C1 segment of cervical spinal cord (tissue), 14 donors: ENCODE measurements at places on chromosomes 4 and X.

DNA sequence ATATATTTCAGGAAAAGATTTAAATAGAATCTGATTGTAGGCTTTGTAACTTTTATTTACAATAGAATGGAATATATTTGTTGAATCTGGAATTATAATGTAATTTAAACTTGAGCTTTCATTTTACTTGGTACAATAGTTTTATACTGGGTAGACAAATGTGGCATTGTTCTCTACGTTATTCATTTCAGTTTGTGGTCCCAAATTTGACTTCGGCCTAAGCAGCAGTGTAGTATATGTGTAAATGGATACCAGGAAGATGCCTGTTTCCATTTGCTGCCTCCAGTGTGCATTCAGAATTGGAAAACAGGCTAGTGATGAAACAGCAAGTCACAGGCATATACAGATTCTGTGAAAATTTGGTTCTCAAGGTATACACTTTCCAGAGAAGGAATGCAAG, 77.8 kb downstream of the CLDN22 start:
- no peak for DNase-seq

GRCh38 chr4:52919461-52919860, 57.3 kb downstream of the RASL11B start:
- no peak for DNase-seq

DNA sequence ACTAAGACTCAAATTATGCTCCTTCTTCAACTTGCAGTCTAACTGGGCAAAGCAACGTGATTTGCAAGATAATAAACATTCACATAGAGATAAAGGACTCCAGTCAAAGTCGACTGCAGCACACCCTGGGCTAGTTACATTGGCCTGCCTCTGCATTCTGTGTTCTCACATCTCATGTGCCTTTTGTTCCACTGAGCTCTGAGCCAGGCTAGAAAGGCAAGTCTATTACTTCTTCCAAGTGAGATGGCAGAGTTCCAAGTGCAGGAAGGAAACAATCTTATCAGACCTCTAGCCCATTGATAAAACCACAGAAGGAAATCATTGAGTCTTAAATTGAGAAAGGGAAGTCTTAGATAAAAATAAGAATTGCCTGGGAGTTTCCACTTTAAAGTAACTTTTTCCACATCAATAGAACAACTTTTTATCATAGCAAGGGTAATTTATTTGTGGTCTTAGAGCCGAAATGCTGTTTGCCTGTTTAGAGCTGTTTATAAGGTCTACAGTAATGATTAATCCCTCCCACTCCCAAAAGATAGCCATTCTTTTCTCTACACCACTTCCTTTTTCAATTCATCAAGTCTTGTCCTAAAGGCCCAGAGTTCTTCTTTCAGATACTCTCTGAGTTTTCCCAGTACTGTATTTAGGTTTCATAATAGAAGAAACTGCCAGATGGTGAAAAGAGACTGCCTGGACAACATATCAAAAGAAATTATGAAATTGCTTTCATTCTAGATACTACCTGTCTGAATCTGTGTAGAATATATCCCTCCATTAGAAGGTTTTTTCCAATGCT, 200.2 kb downstream of the GUCY2F start:
- no peak for DNase-seq

GRCh38 chr4:125387770-125388169, 73.0 kb downstream of the FAT4 start:
- no peak for DNase-seq

GRCh38 chr4:24704149-24704548, 91.2 kb upstream of the SOD3 start:
- DNase-seq, result no peak

GRCh38 chrX:36543499-36543898, 464.7 kb upstream of the FAM47C start:
- DNase-seq, result no peak

DNA sequence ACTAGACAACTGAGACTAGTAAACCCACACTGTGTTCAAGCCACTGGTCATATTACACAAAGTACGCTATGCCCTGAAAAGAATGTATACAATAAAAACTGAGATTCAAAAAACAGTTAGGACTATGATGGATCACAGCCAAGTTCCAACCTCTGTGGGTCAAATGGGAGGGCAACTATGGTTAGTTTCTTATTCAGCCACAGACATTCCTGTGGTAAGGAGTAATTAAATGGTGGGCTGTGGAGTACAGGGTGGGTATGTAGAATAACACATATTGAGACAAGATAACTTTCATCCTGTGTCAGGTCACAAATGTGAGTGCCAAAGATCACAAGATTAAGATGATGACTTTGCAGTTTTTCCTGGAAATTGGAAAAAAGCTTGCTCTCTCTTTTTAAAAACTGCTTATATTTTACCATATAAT, 167.2 kb downstream of the NPNT start:
- no peak for DNase-seq

GRCh38 chr4:185127021-185127925, 15.8 kb upstream of the SLC25A4 start:
- no peak for DNase-seq

- DNase-seq, result peak; percentile 7
Observed at GRCh38 chrX:137566746-137567679, 1.1 kb downstream of the ZIC3 start.

DNA sequence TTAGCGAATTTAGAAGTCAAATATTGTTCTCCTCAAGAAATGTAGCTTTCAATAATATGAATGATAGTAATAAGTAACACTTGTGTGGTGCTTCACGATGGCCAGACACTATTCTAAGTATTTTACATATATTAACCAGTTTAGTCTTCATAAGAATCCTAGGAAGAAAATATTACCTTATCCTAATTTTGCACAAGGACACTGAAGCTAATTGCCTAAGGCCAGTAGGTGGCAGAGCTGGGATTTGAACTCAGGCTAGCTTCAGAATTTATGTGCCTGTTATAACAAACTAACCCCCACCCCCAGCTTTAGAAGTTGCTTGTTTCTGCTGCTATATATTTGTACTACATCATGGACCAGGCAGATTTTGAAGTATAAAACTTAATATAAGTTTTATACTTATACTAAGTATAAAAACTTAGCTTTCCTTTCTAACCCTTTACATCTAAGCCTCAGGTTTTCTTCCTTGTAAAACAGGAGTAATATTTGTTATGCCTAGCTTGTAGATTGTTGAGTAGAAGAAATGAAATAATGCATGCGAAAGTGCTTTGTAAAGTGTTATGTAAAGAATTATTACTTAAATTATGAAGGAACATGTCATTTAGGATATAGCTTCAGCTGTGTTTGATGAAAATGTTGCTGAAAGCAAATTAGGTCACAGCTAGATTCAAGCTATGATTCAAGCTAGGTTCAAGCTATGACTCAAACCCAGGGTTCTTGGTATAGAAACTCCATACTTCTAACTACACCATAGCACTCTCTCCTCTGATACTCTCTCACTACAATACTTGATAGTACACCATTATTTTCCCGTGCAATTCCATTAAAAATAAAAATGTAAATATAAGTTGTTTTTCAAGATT, 4.2 kb upstream of the CDS1 start:
- DNase-seq, result no peak

DNA sequence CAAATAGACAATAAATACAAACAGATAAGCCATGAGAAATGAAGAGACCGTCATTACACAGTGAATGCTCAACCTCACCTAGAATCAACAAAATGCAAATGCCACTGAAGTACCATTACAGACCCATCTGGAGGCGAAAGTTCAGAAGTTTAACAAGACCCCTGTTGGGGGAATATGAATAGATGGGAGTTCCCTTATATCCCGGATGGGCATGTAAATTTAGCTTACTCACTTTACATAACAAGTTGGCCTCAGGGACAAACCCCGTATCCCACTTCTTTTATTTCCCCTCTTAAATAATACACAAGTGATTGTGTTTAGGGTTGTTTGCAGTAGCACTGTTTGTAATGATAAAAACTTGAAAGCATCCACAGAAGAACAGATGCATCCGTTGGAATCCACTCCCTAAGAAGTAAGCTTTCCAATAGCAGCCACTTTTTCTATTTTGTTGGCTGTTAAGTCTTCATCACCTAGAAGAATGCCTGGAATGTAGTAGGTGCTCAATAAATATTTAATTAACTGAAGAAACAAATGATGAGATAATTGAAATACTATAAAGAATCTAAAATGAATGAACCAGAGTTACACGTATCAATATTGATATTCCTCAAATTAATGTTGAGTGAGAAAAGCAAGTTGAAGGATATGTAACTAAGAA, 1076.3 kb upstream of the TENM3 start:
- DNase-seq, result no peak

- DNase-seq, result no peak
Observed at GRCh38 chrX:98432413-98432812, 1548.7 kb downstream of the RPA4 start.

DNA sequence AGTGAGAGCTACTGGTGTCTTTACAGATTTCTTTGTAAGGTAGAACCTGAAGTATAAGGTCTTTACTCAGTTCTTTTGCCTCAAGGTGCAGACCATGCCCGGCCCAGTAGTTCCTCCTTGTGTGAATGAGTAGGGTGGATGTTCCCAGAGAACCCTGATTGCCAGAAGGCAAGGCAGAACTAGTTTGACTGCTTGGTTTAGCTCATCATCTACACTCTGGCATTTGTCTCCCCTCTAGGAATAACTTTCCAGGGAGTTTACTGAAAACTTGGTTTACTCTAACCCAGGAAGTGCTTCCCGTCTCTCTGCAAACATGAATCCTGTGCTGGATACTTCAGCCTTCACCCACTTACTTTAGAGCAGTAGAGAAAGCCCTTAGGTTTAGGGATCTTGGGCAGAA, 29.1 kb downstream of the MCUB start:
- DNase-seq, result no peak

- no peak for DNase-seq
Observed at GRCh38 chr4:64718091-64718490, 308.8 kb upstream of the TECRL start.

- no peak for DNase-seq
Observed at GRCh38 chrX:74246524-74246923, 57.5 kb upstream of the ZCCHC13 start.

- DNase-seq, result no peak
Observed at GRCh38 chr4:41600243-41600912, 62.4 kb downstream of the LIMCH1 start.

DNA sequence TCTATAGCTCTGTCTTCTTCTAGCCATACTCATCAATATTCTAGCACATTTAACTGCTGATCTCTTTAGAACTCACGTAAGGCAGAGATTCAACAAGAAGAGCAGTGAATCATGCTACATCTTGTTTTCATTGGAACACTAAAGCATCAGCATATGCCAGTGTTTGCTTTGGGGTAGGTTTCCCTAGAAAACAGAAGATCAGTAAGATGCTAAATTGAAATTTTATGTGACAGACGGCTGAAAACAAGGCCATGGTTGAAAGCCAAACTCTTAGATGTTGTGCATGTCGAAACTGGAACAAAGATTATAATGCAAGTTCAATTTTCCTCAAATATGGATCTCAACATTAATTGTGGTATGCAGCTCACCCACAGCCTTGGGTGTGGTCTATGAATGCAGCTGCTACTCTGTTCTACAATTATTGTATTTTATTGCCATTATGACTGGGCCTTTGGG, 107.6 kb downstream of the PDLIM5 start:
- DNase-seq, result no peak

GRCh38 chrX:11600578-11600977, 65.1 kb downstream of the ARHGAP6 start:
- DNase-seq, result no peak

DNA sequence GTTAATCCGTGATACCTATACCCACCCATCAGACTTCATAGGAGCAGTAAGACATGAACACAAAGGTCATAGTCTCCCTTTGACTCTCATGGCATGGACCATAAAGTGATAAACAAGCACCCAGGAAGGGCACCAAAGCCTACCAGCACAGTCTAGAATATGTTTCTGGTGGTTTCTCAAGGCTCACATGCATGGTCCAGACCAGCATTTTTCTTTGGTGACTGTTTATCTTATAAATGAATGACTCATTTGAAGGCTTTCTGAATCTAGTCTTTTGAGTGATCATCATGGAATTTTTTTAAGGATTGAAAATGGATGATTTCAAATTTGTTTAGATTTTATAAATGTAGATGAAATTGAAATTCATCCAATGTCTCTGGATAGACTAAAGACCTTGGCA, 32.0 kb upstream of the AMELX start:
- DNase-seq, result no peak

- no peak for DNase-seq
Observed at GRCh38 chr4:73684097-73684496, 56.3 kb upstream of the CXCL8 start.

DNA sequence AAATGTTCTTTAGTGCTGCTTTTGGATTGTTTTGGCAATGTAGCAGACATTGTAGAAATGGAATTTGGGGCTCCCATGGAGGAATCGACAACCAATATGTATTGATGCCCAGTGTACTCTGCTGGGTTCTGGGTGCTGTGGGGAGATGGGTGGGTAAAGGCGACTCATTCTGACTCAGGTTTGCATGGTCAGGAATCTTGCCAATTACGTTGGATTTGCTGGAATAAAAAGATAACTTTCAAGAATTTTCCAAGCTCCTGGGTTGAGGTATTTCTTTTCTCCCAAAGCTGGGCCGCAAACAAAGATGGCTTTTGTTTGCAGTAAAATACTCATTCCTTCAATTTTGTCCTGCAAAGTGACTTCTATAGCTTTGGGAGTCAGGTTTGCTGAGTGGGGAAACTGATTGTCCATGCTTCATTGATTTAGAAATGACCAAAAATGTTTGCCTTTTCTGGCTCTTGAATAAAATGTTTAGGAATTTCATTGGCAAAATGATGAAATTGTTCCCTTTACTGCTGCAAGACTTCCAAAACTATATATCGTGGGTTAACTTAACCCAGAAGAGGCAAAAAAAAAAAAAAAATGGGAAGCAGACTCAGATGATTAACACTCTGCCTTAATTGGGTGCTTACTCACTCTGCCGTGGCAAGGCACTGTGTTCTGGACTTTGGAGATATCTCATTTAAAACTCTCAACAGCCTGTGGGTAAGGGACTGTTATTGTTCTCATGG, 57.0 kb downstream of the RTL9 start:
- no peak for DNase-seq

DNA sequence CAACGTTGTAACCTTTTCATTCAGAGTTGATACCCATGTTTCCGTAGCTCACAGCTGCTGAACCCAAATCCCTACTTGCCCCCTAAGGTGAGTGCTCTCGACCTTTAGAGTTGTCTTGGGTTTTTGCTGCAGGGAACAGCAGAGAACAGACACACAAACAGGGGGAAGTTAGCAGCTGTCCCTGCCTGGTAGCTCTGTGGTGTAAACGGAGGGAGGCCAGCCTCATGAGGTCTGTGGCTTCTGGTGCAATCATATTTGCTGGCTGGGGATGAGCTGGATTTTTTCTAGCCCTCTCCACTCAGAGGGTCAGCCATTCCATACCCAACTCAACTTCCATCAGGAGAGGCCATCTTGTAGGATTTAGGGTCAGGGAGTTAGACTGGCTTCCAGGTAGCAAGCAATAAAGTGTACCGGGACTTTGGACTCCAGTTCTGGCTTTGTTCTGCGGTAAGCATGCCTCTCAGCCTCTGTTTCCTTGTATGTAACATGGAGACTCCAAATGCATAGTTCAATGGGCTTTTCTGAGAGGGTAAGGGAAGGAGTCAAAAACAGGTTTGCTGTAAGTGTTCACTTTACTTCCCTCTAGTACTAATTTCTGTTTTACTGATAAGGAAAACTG, 218.9 kb downstream of the MID1IP1 start:
- DNase-seq, result no peak

- no peak for DNase-seq
Observed at GRCh38 chr4:137572647-137573046, 40.4 kb upstream of the PCDH18 start.

- DNase-seq, result no peak
Observed at GRCh38 chr4:186260117-186260503, 5.9 kb upstream of the F11 start.
